ENCODE measurements at places on chromosomes 6 and 20.

DNA sequence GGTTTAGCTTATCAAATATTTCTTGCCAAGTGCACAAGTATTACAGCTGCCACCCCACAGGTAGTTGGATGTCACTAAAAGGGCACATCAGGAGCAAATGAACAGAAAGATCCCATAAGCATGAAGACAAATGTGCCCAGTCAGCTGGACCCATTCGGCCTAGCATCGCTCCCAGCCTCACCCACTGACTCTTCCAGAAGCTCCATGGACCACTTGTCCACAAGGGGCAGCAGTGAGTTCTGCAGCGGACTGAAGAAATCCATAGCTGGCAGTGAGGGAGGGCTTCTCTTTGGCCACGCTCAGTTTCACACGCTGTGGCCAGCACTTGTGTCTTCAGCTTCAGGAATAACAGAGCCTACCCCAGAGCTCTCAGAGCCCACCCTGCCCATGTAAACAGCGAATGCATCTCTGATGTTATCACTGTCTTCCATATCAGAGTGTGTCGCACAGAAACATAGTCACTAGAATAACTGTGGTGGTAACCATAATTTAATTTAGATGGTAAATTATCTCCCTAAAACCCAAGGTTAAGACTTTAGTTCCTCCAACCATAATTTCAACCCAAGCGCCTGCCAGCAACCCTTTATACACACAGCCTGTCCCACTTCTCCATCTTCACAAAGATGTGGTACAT, 15.8 kb downstream of the CGA start:
- DNase-seq, result peak; percentile 58

DNA sequence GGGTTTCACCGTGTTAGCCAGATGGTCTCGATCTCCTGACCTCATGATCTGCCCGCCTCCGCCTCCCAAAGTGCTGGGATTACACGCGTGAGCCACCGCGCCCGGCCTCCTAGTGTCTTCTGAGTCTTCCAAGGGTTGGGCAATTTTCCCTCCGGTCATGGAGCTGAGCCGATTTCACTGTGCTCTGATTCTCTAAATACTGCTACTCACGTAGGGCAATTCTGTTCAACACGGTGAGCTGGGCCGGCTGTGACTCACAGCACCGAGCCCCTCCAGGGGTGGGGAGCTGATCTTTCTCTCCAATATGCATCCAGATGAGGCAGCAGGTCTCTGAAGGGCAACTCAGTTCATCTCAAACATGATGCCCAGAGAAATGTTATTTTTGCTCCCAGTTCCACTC, 71.6 kb upstream of the CD93 start:
- no peak for DNase-seq

- DNase-seq, result no peak
Measured at GRCh38 chr20:10861619-10862018, 187.8 kb upstream of the JAG1 start.

GRCh38 chr6:73151732-73152131, 73.6 kb downstream of the KHDC1L start:
- DNase-seq, result no peak

DNA sequence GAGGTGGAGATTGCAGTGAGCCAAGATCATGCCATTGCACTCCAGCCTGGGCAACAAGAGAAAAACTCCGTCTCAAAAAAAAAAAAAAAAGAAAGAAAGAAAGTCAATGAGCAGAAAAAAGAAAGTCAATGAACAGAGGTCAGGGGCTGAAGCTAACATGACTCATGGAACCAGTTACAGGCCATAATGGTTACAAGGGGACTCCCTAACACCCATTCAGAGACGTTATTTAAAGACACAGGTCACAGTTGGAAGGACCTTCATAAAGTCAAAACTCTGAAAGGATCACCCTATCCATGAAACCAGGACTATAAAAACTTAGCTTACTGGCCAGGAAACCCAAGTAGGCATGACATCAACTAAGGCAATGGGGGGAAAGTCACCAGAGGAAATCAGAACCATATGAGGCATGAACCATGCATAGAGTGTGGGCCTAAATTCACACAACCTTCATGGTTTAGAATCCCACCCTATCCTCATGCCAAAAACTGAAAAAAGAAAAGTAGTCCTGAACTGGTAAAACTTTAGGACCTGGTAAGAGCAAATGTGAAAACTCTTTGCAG, 18.2 kb downstream of the FBXL4 start:
- DNase-seq, result no peak

DNA sequence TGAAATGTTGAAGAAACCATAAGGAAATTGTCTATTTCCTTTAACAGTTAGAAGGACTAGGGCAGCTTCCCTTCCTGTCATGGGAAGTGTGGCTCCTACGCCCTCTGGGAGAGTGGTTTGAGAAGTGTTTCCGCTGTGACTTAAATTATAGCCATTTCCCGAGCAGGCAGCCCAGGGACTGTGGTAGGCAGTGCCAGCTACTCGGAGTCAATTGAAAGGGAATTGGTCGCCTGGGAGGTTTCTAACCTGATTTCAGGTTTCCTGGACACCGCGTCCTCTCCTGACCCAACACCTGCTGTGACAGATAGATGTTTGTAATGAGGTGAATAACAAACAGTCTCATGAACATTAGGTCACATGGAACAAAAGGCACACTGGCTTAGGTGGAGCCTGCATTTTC, 256.1 kb upstream of the PLCB4 start:
- no peak for DNase-seq

- no peak for DNase-seq
Measured at GRCh38 chr6:141580988-141581552, 551.7 kb upstream of the GJE1 start.

- no peak for DNase-seq
Measured at GRCh38 chr20:35730583-35731468, 11.2 kb downstream of the RBM39 start.

- DNase-seq, result no peak
Measured at GRCh38 chr6:126026001-126026400, 39.7 kb downstream of the TRMT11 start.

- peak; percentile 93 for DNase-seq
Measured at GRCh38 chr20:58309591-58310290, at the start of gene RAB22A. RAB22A (plus strand) TSS chr20:58309715; CDS start chr20:58309977, 262 bp downstream.

DNA sequence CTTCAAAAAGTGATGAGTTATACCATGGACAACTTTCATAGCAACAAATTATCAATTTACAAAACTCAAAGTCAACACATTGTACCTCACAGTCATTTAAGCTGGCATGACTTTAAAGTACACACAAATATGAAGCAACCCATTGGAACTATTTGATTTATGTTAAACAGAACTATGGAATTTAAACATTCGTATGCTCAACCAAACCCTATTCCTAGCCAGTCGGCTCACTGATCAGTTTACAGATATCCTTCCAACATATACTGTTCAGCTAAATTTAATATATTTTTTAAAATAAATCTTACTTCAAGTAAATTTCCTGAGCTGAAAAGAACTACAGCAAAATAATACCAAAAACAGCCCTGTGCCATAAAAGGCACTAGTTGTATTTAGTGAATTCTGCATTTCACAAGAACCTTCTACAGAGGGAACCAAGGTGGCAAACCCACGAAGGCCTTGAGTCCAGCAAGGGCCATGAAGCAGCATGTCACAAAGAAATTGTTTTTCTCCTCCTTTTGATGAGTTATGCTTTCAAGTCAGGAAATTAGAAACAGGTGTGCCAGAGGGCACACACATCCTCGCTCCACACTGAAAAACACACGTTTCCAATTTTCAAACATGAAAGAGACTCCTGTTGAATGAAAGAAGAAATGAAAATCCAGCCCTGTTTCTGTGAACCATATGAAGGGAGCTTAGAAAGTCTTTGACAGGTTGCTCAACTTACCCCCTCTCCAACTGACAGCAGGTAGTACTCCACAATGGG, 122.8 kb downstream of the TASP1 start:
- no peak for DNase-seq

GRCh38 chr6:131255434-131255833, 120.2 kb downstream of the AKAP7 start:
- no peak for DNase-seq

GRCh38 chr6:122388945-122389344, 10.5 kb upstream of the HSF2 start:
- no peak for DNase-seq

- peak; percentile 67 for DNase-seq
Measured at GRCh38 chr6:32940656-32941213, at the start of gene HLA-DMB. HLA-DMB (minus strand) TSS chr6:32941028; CDS start chr6:32940807, 221 bp downstream.

DNA sequence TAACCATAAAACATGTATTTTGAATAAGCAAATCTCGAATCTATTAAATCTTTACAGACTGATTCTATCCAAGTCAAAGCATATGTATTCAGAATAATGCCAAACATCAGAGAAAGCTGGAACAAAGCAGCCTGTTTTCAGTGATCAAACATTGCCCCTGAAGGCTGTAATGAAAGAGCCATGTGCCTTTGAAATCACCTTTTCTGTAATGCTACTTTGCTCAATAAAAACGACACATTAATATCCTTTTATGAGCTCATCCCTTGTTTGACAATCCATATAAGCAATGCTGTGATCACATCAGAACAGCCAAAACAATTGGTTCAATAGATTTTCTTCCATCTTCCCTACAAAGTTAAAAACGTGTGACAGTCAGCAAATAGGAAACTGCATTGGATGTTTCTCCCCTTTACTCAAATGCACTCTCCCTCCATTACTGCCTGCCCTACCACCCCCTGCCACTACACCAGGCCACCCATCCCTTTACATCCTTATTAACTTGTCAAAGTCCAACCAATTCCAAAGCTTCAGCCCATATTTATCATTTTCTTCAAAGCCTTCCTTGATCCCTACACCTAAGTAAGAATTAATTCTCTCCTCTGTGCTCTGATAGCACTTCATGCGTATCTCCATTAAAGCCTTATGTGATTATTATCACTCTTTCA, 42.0 kb downstream of the THEMIS start:
- no peak for DNase-seq

GRCh38 chr6:40671001-40671693, 84.0 kb upstream of the LRFN2 start:
- DNase-seq, result no peak

GRCh38 chr20:34582911-34583310, 24.4 kb downstream of the MAP1LC3A start:
- DNase-seq, result no peak

DNA sequence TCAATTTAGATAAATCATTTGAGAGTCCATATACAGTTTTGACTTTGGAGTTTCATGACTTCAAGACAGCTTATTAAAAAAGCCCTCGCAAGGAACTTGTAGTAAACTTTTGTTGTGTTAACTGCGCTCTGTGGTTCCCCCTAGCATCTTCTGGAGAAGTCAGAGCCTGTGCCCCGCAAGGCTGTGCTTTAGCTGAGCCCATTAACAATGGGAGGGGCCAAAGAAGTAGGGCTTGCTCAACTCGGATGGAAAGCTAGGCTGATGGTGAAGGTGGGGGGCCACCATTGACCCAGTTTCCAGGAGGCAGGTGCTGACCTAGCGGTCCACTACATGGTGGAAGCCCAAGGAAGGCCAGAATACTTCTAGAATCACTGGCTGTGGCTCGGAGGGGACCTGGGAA, 29.3 kb upstream of the OVOL2 start:
- DNase-seq, result no peak

DNA sequence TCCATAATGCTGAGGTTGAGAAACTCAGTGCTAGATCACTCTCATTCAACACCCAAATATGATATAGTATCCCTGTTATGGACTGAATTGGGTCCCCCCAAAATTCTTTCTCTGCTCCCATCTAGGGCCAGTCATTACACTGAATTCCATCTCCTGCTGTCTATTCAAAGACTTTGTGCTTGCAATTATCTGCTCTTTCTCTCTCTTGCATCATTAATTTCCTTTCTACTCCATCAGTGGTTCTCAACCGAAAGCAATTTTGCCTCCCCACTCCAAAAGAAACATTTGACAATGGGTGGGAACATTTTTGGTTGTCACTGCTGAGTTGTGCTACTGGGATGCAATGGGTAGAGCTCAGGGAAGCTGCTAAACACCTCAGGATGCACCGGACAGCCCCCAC, 271.5 kb upstream of the CDYL start:
- DNase-seq, result no peak

DNA sequence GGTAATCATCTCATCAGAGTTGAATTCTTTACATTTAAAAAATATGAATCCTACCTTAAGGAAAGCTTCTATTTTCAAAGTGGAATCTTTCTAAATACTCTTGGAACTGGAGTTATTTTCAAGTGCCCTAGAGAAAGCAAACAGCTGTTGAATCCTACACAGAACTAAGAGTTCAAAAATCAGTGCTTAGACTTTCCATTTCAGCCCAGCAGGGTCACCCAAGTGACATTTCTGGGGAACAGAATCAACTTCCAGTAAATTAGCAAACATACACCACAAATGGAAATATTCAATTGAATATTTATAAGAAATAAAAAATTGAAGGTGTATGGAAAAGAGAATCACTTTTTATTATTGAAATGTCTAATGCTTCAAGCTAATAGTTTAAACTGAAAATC, 427.7 kb upstream of the NOX3 start:
- DNase-seq, result no peak

DNA sequence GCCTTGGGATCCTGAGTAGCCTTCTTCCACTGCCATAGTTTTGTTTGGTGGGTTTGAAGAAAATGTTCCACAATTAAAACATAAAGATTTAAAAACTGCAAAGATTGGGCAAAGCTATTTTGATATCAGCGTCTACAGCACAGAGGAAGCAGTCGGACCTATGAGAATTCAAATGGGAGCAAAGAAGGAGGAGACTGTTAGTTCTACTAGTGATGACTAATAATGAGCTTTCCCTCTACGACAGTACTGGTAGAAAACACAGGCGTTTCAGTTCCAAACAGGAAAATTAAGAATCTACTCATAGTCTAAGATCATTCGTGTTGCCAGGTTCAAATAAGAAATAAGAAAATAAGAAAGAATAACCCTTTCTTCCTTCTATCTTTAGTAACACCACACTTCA, 121.2 kb downstream of the INSM1 start:
- no peak for DNase-seq

DNA sequence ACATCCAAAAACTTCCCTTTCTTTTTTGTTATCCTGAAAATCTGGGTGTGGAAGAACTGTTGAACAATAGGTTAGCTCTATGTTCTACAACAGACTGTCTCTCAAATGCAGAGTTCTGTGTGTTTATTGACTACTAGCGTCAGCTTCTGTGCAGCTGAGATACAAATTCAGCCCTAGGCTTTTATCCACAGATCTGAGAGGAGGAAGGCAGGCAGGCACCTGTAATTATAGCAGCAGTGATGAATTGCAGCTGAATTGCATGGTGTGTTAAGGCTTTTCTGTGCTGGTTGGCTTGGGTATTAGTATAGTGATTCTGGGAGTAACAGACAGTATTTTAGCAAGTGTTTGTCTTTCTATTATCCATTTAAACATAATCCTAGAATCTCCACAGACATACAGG, 24.4 kb downstream of the GRIK2 start:
- DNase-seq, result no peak

- DNase-seq, result no peak
Measured at GRCh38 chr6:110095101-110095500, 84.4 kb downstream of the WASF1 start.
